PC-3 (cell line): ENCODE measurements at places on chromosomes 7 and 10. TPM values are rescaled to one million over a fixed set of nuclear protein-coding genes. Genes with fewer than 3 reads are reported as not detected.

LRRC4 gene
- total RNA-seq: 0.26 TPM in 1 of 2 replicates, not detected in the other

EXOC6 gene
- total RNA-seq: 5.5 and 5.7 TPM in 2 replicates

ANKRD22 gene
- 5.0 and 6.2 TPM in 2 replicates for total RNA-seq

WNT16 gene
- total RNA-seq: not detected in 2 replicates

ATOH7 gene
- 1.1 TPM in 1 of 2 replicates, not detected in the other for total RNA-seq

C10orf105 gene
- total RNA-seq: not detected in 2 replicates

GDI2 gene
- total RNA-seq: 94.7 and 122 TPM in 2 replicates

CFAP69 gene
- 3.1 and 6.6 TPM in 2 replicates for total RNA-seq

CPA2 gene
- not detected in 2 replicates for total RNA-seq

ZNF746 gene
- 19.6 and 27.4 TPM in 2 replicates for total RNA-seq

AGBL3 gene
- total RNA-seq: 1.9 and 2.5 TPM in 2 replicates

KAZALD1 gene
- total RNA-seq: 24.9 and 25.1 TPM in 2 replicates

DNA sequence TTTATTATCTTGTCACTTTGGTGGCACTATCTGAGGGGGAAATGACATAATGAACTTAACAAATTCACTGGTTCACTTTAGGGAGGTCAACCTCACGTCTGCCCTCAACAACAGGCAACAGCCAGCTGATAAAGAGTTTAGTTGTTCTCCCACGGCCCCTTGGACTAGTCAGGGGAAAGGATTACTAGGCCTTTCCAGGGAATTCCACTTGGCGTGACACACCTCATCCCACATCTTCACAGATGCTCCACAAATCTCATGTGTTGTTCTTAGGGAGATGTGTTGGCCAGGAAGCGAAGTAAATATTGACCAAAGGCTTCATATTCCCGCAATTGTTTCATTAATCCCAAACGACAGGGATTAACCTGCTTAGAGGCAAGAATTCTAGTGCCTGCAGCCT, 183.5 kb upstream of the CDCA7L start:
- no peak for DNase-seq

DNA sequence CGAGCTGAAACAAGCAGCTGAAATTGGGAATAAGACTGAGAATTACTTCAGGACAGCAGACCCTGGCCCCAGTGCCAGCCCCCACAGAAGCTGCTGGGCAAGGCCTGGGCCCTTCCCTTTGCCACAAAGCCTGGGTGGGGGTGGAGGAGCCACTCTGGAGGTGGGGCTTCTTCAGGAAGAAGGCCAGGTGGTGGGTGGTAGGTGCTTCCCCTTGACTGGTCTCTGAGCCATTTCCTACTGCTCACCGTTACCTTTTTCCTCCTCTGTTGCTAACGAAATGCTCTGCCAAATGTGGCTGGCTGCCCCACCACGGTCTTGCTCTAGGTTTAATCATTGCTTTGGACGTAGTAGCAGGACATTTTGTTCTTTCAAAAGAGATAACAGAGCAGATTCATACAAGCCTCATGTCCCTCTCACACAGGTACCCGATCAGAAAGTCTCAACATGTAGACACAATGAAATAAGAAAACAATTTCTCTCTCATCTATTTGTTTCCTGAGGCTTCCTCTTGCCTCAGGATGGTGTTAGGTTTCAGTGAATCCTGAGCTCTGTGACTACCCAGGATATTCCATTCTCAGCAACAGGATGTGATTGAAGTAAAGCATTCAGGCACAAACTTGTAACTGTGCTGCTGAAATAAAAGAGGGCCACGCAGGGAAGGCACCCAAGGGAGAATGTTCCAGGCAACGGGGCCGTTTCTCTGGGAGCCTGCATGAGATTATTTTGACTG, 66.5 kb downstream of the WDR11 start:
- peak; percentile 10 for DNase-seq

GRCh38 chr10:17785276-17785930, 23.7 kb upstream of the MRC1 start:
- DNase-seq: no peak

GRCh38 chr7:30778255-30779025, 7.2 kb downstream of the MINDY4 start:
- DNase-seq: no peak

DNA sequence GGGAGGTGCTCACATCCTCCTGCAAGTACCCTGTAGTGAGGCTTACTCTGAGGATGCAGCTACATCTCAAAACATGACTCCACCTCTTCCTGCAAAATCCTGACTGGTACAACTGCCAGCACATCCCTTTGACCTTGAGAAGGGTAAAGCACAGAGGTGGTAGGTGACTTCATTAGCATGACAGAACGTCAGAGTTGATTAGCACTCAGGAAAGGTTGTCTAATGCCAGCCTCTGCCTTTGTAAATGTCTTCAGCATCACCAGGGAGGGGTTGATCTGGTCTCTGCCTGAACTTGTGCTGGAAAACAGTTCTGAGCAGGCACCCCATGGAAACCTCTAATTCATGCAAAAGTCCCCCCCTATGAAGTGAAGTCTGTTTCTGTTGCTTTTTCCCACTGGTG, 591.3 kb upstream of the GALNT17 start:
- DNase-seq: no peak

- peak; percentile 38 for DNase-seq
Observed at GRCh38 chr7:112892263-112892662, 102.1 kb upstream of the TMEM168 start.

DNA sequence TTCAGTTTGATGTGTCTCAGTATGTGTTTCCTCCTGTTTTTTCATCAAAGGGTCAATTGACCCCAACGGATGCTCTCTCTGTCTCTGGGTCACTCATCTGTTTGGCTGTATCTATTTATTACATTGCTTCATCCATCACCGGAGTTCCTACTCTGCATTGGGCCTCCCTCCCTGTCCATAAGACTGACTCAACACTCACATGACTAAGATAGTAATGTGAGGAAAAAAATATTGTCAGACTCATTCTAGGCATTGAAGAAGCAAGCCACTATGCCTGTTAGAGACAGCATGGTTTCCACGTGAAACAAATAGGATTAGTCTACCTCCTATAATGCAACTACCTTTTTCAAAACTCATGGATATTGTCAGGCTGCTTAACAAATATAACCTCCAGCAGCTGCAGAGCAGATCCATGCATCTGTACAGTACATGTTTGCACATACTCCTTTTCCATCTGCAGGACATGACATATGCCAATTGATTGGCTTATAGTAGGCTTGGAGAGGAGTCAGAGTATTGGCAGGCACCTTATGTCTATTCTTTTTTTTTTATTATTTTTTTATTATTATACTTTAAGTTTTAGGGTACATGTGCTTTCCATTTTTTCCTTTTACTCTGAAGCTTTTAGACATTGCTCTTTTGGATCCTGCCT, 275.2 kb downstream of the LRRTM3 start:
- DNase-seq: no peak

- DNase-seq: peak; percentile 46
Observed at GRCh38 chr7:14385074-14385473, 395.6 kb upstream of the ETV1 start.

DNA sequence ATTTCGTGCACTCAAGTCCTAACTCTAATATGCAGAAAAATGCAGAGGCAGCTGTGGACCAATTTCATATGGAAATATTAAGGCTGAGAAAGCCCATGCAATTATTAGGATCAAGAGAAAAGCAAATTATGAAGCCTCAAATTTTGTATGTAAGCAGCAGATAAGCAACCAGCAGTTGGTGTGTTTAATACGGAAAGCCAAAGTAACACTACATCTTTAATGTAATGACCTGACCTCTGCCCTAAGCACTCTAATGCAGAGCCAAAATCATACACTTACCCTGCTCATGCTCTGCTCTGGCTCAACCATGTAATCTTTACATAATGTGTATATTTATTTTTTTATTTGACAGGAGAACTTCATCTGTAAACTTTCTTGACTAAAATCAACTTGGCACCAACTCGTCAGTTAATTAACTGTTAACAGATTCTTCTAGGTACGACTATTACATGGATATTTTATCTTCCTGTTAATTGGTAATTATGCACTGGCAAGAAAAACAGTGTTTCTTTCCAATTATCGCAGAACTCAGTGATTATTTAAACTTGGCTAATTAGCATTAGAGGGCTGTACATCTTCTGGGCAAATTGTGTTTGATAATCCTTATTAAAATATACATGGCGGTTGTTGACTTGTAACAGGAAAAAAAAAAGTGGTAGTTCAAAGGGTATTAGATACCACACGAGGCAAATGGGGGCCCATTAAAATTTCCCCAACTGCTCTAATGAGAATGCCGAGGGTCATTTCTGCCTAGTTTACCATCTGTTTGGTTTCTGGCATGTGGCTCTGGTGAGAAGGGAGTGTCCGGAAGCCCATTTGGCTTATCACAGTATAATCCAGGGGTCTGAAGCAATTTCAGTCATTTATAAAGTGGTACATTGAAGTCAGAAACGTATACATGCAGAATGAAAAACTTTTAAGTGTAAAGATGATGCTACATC, 94.5 kb downstream of the RELN start:
- no peak for DNase-seq

GRCh38 chr7:135164357-135165061, 6.0 kb downstream of the CYREN start:
- no peak for DNase-seq

GRCh38 chr7:137151041-137151689, 192.4 kb downstream of the PTN start:
- DNase-seq: peak; percentile 58

DNA sequence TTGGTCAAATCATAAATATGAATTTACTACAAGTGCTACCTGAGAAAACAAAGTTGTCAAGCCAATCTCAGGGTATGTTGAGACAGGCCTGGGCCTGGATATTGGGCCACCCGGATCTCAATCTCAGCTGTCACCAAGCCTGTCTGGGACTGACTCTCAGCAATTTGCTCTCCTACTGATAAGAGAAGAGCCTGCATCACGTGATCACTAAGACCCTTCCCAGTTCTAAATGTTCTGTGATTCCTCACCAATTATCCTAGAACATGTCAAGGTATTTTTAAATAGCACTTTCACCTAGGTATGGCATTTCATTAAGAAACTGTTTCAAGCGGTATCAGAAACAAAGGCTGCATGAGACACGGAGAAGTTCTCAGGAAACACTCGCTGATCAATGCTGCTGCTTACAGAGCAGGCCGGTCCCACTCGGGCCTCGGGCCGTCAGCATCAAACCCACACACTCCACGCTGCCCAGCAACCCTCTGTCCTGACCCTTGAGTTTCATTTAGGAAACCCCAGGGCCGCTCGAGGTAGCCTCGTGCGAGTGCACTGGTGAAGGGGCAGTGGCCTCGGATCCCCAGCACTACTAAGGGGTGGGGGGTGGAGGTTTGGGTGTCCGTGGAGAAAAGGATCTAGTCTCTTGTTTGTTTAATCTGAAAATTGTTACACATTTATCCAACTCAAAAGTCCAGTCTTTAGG, 4.1 kb downstream of the KLF6 start:
- no peak for DNase-seq

GRCh38 chr7:139748941-139749340, 28.9 kb downstream of the HIPK2 start:
- DNase-seq: no peak

- DNase-seq: no peak
Observed at GRCh38 chr7:44275957-44276570, 49.3 kb downstream of the CAMK2B start.

DNA sequence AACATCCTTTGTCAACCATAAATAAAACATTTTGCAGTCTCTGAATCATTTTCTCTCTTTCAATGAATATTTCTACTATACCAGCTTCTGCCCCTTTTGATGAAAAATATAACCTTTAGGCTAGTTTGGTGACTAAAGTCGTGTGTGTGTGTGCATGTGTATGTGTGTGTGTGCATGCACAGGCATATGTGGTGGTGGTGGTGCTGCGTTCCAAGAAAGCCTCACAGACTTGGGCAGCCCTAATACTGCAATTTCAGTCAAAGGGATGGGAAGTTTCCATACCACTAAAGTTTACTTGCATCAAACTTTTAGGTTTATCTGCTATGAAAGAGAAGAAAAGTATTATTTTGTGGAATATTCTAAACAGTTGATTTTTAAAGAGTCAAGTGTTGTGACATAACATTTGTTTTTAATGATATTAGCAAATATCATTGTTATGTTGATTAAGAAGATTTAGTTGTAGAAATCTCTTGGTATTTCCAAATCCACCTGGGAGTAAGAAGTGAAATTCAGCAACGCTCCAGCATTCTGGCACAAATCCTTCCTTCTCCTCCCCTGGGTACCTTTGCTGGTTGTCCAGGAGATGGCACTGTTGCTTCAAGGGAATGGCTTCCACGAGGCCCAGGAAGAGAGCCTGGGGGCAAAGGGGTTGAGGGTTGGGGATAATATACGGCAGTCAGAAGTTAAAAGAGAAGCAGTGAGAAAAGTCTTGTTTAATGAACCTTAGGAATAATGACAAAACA, 41.5 kb downstream of the ASB4 start:
- peak; percentile 65 for DNase-seq

DNA sequence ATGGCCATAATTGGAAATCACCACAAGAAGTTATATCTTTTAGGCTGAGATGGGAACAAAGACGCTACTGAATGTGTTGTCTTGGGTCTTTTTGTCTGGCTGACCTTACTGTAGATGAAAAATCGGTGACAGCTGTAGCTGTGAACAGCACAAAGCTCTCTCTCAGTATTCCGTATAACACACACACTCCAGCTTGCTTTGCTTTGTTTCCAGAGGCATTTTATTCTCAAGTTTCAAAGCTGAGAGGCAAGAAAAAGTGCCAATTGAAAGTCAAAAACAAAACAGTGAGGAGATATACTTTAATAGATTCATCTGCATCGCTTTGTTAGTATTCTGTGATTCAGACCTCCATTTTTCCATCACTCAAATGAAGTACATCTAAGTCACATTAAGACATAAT, 39.6 kb upstream of the CABCOCO1 start:
- no peak for DNase-seq

GRCh38 chr10:103637011-103637410, 143.5 kb downstream of the NEURL1 start:
- no peak for DNase-seq

DNA sequence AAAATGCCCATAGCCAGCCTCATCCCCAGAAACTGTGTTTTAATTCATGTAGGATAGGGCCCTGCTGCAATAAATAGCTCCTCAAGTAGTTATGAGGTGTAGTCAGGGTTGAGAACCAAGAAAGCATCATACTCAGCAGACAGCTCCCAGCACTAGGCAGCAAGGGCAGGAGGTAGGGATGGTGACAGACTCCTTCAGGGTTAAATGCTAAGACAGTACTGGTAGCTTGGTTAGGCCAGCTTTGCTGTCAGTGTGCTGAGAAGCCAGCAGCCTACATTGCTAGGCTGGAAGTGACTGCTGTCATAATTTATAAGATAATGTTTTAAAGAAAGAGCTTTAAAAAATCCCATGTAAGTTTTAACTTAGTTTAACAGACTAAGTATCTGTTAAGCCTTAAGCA, 113.9 kb upstream of the IMMP2L start:
- DNase-seq: no peak

DNA sequence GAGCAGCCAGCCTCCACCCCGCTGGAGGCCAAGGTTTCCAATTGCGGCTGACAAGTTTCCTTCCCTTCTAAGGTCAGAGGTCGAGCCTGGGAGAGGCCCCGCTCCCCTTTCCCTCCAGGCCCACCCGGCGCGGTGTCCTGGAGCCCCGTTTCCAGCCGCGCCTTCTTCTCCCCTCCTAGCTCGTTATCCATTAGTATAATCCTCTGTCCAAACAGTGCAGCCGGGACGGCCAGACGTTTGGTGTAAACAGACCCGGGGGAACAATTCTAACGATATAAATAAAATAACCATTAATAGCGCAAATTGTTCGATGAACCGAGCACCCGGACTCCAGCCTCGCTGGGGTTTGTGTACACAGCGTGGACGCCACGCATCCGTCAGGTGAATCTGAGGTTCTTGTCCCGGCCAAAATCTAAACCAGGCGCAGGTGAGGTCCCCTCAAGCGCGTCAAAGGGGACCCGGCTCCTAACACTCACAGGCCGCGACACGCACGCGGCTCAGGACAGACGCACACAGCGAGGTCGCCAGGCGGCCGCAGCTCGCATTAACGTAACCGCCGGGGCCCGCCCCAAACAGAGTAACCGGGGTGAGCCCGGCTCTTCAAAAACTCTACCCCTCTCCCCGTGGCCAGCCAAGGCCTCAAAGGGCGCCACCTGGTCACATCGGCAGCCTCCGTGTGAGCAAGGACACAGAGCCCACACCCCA, 10.8 kb upstream of the NKX2-3 start:
- DNase-seq: no peak
